NB4 (cell line): ENCODE measurements at places on chromosomes 5 and 9.
A peak's percentile ranks its signal among the peaks of the same experiment; 100 is the strongest.

DNA sequence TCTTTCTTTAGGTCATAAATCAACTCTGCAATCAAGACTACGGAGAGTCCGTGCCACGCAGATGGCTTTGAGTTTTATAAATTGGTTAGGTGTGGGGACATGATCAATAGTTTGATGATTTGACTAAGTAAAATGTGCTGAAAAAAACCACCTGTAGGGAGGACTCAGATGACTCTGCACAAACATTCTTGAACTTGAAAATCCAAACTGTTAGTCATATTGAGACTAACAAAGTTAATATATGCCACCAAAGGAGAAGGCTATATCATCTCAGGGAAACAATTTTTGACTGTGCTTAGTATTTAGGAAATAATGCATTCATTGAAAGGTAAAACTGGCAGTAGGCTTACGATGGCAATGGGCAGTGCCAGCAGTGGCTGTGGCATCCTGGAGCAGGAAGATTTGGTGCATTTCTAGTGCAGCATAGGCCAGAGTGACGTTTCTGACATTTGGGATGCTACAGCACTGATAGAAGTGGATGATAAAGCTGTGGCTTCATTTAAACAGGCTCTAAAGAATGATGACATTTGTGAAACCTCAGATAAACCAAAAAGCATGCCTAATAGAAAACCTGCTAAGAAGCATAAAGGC is 291.1 kb downstream of the MLLT3 start:
- no peak for DNase-seq

DNA sequence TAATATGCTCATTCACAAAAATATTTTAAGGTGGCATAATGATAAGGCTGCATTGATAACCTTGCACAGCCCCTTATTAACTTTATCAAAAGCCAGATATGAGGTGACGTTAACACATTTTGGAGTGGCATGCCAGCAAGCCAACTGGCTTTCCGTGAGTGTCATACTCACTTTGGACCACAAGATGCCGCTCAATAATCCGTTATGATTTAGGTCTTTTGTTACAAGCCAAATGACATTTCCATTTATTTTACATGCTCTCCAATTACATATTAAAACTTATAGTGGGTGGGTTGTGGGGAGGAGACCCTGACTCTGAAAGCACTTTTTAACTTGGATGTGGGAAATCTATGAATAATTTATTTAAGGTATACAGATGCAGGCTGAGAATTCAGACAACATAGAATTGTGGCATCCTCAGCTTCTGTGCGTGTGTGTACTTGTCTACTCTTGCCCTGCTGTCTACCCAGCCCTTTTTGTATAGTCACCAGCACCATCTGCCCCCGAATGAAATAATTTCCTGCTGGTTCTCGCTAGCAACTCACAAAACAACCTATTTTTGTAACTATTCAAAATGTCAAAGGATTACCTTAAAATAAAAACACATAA is 305.1 kb downstream of the PSAT1 start:
- peak; percentile 39 for DNase-seq

DNA sequence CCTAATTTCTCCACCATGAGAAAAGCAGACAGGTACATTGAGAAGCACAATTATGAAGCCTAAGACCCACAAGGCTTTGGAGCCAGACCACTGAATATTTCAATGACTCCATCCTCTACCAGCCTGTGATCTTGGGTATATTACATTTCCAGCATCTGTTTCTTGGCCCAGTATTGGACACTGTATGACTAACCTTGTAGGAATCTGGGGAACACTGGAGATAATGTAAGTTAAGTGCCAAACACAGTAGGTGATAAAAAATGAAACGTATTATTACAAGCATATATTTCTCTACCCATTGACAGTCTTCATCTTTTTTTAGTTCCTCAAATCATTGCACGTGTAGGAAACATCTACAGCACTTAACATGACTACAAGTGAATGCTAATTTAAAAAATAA is 28.6 kb upstream of the FEM1C start:
- no peak for DNase-seq

DNA sequence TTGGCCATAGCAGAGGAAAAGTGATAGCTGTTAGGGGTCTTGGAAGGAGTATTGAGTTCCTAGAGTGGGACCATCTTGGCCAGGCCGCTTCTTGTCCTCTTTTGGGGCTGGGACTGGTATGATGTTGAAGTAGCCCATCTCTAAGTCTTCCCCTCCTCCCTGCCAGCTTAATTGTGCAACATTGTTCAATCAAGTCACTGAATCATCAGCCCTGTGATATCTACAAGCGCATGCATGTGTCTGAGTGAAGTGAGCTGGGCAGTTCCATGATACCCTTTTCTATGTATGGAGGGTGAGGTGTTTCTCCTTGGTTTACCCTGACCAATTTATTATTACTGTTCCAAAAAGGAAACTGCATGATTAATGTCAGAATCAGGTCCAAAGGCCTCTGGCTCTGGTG is 112.2 kb downstream of the C9orf152 start:
- peak; percentile 43 for DNase-seq

DNA sequence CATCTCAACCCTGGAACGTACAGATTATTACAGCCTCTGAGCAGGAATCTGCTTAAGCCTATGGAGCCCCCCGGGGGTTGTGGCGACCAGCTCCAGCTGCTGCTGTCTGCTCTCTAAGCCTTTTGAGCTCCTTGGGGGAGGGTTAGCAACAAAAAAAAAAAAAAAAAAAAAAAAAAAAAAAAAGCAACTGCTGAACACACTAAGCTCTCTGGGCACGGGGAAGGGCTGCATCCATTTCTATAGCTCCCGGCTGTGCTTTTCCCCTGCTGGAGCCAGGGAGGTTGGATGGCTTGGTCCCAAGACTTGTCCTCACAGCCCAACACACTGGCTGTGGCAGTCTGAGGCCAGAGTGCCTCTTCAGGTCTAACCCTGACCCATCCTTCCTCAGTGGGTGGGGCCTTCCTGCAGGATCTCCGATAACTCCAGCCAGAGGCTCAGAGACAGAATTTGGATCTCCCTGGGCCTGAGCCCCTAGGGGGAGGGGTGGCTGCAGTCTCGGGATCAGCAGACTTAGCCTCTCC is 82.1 kb downstream of the FBN2 start:
- DNase-seq, result no peak

DNA sequence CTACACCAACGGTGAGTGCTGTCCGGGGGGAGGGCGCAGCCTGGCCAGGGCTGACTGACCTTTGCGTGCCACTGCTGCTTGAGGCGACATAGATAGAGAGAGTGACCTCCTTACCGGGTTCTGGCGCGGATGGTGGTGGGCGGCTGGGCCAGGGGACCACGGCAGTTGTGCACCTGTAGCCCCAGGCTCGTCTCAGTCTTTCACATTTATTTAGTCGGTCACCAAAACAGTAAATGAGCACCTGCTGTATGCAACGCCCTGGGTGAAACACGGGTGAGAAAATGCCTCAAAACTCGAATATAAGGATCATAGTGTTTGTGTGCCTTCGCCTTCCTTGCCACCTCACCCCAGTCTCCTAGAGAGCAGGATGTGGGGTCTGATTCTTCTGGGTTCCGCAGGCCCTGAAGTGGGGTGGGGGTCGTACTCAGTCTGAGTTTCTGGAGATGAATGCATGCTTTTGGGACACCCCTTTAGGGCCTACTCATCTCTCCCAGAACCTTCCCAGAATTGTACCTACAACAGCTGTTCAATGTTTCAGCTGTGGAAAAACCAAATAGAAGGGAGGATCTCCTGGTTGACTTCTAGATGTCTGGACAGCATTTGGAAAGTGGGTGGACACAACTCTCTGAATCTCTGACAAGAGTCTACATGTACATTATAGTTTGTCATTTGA is 714 bp downstream of the SEC24A start:
- peak; percentile 15 for DNase-seq

DNA sequence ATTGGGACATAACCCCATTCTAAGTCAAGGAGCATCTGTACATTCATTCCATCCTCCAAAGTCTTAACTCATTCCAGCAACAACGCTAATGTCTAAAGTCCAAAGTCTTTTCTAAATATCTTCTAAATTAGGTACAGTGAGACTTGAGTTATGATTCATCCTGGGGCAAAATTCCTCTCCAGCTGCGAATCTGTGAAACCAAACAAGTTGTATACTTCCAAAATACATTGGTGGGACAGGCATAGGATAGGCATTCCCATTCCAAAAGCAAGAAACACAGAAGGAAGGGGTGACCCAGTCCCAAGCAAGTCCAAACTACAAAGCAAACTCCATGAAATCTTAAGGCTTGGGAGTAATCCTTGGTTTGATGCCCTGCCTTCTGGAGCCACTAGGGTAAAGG is 97.6 kb upstream of the FANCC start:
- DNase-seq, result no peak

GRCh38 chr9:36293918-36294317 is 35.7 kb upstream of the GNE start:
- DNase-seq, result no peak

DNA sequence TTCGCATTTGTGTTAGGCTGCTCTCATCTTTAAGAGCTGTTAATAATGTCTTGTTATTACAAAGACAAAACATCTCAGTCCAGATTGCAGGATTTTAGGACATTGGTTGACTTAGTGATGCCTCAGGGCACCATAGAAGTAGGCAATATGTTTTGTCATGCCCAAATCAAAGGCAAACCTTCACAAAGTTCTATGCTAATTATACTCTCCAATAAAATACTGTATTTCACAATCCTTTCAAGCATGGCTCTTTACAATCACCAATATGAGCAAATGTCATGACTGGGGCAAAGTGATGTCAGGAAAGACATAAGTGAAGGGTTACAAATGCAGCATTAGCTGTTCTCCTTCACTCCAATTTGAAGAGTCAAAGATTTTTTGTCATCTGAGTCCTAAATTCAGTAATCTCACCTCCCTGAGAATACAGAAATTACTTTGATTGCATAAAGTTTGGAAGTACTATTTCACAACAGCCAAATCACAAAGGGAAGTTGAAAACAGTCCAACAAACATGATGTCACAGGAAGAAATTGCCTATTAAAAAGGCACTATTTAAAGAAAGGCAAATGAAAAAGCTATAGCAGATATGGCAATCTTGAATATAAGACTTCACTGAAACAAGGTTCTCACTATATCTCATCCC is 303.2 kb downstream of the PRR16 start:
- peak; percentile 2 for DNase-seq

- no peak for DNase-seq
Observed at GRCh38 chr9:78997296-78997695, 574.5 kb upstream of the TLE4 start.

- DNase-seq, result no peak
Observed at GRCh38 chr5:16392718-16393117, 72.9 kb downstream of the ZNF622 start.

GRCh38 chr5:108655750-108656450 is 91.8 kb upstream of the FER start:
- DNase-seq, result no peak

- no peak for DNase-seq
Observed at GRCh38 chr5:8340261-8340660, 471.3 kb downstream of the MTRR start.

- DNase-seq, result peak; percentile 2
Observed at GRCh38 chr5:66469684-66470083, 126.5 kb upstream of the MAST4 start.

DNA sequence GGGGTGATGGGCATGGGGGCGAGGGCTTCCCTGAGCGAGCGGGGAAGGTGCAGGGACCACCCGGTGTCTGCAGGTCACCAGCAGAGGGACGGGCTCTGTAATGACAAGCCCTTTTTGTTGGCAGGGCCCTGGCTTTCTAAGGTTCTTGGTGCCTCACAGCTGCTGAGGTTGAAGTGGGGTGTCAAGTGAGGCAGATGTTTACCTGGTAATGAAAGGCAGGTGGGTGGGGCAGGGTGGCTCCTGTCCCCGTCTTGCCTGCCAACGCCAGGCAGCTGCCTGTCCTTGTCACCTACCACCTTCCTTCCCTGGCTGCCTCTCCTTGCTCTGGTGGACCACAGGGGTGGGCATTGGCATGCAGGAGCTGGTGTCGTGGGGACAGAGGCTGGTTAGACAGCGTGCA is 41.0 kb upstream of the SEMA4D start:
- no peak for DNase-seq

- DNase-seq, result peak; percentile 26
Observed at GRCh38 chr9:14652729-14653377, 40.4 kb downstream of the ZDHHC21 start.

DNA sequence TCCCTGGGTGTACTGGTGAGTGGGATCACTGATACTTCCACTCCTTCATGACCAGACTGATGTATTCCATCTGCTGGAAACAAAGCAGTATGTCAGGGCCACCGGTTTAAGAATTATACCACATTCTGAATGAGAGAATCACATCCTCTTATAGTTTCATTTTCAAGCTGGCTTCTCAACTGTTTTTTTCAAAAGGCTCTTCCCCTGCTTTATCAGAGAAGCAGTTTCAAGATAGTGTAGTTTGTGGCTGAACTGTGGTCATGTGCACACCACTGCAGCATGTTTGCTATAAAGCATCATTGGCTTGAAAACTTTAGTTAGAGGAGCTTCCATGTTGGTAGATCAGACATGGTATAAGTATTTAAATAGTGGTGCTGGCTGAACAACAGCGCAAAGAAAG is 450.5 kb upstream of the CDH10 start:
- no peak for DNase-seq

DNA sequence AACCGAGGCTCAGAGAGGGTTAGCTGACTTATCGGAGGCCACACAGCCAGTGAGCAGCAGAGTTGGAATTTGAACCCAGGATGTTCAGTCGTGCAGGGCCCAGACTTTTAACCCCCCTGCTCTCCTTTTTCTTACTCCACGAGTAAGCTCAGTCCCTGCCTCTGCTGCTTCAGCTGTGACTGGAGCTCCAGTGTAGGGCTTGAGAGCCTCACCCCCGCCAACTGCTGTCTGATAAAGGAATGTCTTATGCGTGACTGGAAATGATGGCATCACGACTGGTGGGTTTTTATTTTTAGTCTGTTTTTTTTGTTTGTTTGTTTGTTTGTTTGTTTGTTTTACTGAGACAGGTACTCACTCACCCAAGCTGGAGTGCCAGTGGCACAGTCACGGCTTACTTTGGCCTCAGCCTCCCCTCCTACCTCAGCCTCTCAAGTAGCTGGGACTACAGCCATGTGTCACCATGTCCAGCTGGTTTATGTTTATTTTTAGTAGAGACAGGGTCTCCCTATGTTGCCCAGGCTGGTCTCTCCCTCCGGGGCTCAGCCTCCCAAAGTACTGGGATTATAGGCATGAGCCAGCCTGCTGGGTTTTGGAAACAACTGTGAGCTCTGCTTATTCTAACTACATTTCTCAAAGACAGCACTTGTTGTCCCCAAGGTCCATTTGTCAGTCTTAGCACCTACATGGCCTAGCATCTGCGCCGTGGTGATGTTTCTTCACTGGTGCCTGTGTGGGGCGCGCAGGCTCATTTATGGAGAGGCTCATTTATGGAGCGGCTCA is 52.5 kb upstream of the NCS1 start:
- no peak for DNase-seq

GRCh38 chr5:171521219-171521633 is 101.8 kb downstream of the FGF18 start:
- DNase-seq, result no peak

GRCh38 chr9:27925815-27926214 is 352.5 kb upstream of the C9orf72 start:
- DNase-seq, result no peak

- DNase-seq, result no peak
Observed at GRCh38 chr5:161051920-161052500, 200.0 kb upstream of the ATP10B start.

GRCh38 chr9:120312031-120312430 is 267.9 kb downstream of the CDK5RAP2 start:
- DNase-seq, result no peak

- peak; percentile 20 for DNase-seq
Observed at GRCh38 chr9:109560470-109561132, 62.5 kb upstream of the PTPN3 start.

- DNase-seq, result no peak
Observed at GRCh38 chr5:117072439-117072838, 497.8 kb upstream of the SEMA6A start.

GRCh38 chr5:119322948-119323537 is 32.8 kb upstream of the TNFAIP8 start:
- peak; percentile 56 for DNase-seq

- peak; percentile 31 for DNase-seq
Observed at GRCh38 chr5:131795228-131795627, 1.6 kb downstream of the FNIP1 start.
